ENCODE measurements at places on chromosomes 16 and 17.

- no peak for DNase-seq
These were observed 548 bp downstream of the HAGH start for GRCh38 chr16:1825864-1826690.

DNA sequence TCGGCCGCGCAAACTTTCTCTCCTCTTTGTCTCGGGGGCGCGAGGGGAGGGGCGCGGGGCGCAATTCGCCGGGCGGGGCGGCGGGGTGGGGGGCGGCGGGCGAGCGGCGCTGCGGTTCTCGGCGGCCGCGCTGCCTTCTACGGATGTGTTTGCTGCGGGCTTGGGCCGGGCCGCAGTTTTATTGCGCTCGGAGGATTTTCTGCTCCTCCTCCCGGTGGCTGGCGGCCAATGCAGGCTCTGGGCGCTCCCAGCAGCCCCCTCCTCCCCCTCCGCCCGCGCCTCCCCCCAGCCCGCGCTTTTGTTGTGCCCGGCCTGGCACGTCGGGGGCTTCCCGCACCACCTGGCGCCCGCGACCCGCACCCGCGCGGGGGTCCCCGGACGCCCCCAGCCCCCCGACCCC lies at the start of gene TIMP2:
Gene TIMP2, minus strand, starts transcription at position 154 of the 400 bp plus-strand sequence. CDS start 299 bp downstream, outside the sequence.
- peak; percentile 31 for DNase-seq

DNA sequence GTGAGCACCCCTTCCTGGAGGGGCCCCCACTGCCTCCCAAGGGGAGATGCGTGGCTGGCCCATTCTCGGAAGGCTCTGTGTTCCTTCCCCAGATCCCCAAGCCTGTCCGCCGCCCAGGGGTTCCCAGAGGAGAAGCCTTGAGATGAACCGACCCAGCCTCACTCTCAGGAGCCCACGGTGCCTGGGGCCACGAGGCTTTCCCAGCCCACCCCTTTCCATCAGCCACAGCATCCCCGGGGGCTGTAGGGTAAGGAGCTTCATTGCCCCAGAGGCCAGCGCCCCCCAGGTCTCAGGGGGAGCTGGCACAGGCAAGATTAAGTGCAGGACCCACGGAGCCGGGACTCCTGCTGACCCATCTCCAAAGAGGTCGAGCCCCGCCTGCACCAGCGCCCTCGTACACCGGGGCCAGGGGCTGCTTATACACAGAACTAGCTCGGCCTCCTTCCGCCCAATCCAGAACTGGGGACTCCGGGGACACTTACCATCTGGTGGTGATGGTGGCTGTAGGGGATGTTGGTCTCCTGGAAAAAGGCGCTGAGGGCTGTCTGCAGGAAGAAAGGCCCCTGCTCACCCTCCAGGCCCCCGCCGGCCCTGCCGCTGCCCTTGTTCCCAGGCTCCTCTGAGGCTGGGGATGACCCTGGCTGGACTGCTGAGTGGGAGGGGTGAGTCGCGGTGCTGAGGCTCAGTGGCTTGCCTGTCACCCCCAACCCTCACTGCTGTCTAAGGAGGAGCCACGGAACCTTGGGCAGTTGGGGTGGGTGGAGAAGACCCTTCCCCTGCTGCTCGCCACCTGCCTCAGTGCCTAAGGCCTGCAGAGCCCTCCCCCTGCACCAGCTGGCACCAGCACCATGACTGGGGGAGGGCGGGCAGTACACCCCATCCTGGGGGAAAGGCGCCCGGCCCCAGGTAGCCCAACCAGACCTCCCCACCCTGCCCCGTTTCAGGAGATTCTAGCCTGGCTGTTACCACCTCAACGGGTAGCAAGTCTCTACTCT lies 4.4 kb downstream of the UBALD1 start:
- DNase-seq = no peak

GRCh38 chr16:9048302-9048700 lies 43.1 kb upstream of the HAPSTR1 start:
- no peak for DNase-seq

GRCh38 chr17:76623271-76624146 lies 20.0 kb downstream of the ST6GALNAC1 start:
- no peak for DNase-seq

GRCh38 chr16:67551091-67551490 lies 11.2 kb upstream of the CTCF start:
- no peak for DNase-seq

DNA sequence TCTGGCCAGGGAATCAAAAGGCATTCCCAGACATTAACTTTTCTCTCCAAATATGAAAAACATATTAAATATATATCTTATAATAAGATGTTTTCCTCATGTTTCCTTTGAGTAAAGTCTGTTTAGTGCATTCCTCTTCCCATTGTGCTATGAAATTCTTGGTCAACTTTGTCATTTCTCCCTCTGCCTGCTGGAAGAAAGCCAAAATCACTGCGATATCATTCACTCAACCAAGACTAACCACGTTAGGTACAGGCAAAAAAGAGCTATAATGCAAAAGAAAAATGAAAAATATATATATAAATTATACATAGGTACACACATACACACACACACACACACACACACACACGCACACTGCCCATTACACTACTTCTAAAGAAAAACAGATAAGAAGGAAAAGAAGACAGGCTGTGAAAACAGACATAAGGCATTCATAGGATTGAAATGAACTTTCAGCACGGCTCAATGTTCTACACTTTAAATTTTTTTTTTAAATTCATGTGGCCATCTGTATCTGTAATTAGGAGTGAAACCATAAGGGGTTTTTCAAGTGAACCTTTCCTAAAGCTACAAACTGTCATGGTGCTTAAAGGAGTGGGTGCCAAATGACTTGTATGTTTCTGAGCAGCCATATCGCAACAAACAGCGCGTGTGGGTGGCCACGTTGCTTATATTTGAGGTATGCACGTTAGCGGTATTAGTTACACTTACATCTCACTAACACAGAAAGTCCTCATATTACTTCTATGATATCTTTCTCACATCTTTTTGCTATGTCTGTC lies 71.6 kb upstream of the PSMD7 start:
- DNase-seq = no peak

- DNase-seq = no peak
These were observed 82.3 kb downstream of the WWP2 start for GRCh38 chr16:69844441-69844840.
